ENCODE measurements at places on chromosomes 1 and 21. TPM values are rescaled to one million over a fixed set of nuclear protein-coding genes. Genes with fewer than 3 reads are reported as not detected.
A peak's percentile ranks its signal among the peaks of the same experiment; 100 is the strongest.

- no peak for DNase-seq
Observed at GRCh38 chr1:221294242-221294641, 415.0 kb downstream of the HLX start.

DNA sequence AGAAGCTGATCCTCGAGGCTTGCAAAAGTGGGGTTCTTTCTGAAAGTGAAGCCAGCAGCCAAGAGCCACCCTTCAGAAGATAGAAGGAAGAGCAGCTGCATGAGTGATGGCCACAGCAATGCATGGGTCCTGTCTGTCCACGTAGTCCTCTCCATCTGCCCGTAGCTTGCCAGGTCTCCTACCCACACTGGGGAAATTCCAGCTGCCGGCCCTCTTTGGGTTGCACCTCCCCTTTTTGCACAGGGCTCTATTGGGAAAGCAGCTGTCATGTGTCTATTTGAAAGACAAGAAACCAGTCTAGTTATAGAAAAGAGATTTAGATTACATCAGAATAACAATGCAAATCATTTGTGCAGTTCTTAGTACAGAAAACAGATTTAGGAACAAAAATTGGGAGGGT lies 204.4 kb downstream of the GIPC2 start:
- DNase-seq = no peak

GRCh38 chr21:45281411-45282282 lies 6.0 kb downstream of the POFUT2 start:
- no peak for DNase-seq

GRCh38 chr1:43069461-43070050 lies 102.5 kb downstream of the EBNA1BP2 start:
- no peak for DNase-seq

- DNase-seq = no peak
Observed at GRCh38 chr1:86754265-86754974, 50.0 kb downstream of the SH3GLB1 start.

DNA sequence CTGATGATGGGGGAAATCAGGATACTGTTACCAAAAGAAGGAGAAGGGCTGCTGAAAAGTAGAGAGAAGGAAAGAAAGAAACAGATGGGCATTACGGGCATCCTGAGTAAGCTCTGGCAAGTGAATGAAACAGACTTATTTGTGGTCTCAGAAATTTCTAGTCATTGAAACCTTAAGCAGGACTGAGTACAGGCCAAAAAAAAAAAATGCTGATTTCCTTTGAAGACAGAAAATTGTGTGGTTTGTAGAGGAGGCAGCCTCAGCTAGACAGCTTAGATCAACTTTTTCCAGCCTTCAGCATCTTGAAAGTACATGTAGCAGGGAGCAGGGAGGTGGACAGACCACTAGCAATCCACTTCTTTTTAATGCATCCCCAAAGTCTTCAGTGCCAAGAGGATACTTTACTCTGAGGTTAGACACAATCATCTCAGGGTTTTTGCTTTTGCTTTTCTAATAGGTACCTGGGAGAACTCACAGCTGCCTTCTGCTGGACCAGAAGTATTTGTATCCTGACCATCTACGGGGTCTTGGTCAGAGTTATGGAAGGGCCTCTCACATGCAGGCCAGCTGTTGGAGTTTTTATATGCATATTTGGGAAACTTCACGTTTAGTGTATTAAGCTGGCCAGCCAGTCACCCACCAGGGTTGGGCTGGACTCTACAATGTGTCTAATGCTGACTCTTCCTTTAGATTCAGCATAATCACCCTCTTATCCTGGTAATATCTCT lies 10.6 kb upstream of the CAPZB start:
- DNase-seq = peak; percentile 48

DNA sequence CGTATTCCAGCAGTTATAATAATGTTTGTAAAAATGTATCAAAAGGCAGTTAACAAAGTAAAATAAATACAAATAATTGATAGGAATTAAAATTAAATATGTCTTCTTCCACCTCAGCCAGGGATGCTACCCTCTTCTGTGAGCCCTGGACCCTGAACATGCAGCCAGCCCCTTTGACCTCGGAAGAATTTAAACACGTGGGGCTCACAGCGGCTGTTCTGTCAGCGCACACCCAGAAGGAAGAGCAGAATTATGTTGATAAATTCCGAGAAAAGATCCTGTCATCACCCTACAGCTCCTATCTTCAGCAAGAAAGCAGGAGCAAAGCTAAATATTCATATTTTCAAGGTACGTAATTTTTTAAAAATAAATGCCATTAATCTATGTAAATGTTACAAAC lies 26.5 kb downstream of the UTS2 start:
- DNase-seq = no peak

DNA sequence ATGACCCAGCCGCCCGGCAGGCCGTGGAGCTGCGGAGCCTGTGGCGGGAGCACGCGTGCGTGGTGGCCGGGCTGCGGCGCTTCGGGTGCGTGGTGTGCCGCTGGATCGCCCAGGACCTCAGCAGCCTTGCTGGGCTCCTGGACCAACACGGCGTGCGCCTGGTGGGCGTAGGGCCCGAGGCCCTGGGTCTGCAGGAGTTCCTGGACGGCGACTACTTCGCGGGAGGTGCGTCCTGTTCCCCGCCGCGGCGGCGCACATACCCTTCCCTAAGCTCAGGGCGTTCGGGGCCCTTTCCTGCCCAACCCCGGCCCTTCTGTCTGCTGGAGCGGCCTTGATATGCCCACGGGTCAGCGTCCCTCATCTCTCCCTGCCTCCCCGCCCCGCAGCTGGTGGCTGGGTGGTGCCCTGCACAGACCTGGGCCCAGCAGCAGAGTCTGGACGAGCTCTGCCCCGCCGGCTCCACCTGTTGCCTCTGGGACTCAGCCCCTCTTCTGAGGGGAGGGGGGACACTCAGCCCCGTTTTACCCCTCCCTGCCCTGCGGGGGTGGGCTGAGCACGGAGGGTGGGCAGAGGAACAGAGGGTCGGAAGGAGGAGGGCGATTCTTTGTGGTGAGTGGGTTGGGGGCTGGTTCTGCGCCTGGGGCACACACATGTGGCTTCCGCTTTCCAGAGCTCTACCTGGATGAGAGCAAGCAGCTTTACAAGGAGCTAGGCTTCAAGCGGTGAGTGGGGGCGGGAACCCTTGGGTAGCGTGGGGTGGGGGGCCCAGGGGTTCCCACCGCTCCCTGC lies 688 bp downstream of the PRXL2B start:
- DNase-seq = peak; percentile 43

DNA sequence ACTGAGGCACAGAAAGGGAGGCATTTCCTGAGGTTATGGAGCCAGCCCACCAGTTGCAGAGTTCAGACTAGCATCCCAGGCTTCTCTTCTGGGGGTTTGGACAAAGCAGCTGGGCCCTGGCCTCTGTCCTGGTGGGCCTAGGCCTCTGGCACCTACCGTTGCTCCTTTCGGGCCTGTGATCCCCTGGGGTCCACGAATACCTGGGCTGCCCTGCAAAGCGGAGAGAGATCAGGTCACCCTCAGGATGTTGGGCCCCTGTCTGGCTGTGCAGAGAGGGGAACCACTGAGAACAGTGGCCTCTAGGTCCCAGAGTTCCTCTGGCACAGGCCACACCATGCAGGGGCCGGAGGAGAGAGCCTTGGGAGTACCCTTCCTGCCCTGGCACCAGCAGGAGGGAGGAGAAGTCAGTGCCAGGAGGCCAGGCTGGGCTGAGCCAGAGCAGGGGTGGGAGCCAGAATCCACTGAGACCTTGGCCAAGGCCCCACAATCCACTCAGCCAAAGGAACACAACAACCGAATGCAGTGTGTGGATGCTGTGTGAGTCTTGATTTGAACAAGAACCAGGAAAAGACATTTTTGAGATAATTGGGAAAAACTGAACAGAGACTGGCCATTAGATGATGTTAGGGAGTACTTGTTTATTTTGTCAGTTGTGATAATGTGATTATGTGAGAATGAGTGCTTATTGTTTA lies 8.9 kb downstream of the COL9A2 start:
- no peak for DNase-seq

GRCh38 chr1:209389258-209389657 lies 194.3 kb upstream of the CAMK1G start:
- DNase-seq = no peak

- no peak for DNase-seq
Observed at GRCh38 chr21:43191971-43192370, 23.2 kb downstream of the CRYAA start.

DNA sequence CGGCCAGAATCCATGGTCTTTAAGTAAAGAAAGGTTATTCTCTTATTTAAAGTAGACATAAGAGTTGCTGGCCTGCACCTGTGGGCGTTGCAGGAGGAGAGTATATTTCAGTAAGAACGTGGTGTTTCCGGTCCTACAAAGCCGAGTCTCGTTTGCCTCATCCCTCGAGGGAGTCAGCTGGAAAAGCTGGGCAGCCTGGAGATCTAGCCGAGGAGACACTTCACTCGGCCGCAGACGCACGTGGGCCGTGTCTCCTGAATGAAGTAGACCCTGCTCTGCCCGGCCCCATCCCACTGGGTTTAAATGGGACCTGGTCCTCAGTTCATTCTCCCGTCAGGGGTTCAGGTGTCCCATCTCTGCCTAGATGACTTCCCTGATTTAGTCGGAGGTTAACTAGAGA lies 14.9 kb downstream of the SLC45A1 start:
- DNase-seq = no peak

GRCh38 chr21:32256873-32257620 lies 21.8 kb downstream of the MIS18A start:
- DNase-seq = peak; percentile 85

DNA sequence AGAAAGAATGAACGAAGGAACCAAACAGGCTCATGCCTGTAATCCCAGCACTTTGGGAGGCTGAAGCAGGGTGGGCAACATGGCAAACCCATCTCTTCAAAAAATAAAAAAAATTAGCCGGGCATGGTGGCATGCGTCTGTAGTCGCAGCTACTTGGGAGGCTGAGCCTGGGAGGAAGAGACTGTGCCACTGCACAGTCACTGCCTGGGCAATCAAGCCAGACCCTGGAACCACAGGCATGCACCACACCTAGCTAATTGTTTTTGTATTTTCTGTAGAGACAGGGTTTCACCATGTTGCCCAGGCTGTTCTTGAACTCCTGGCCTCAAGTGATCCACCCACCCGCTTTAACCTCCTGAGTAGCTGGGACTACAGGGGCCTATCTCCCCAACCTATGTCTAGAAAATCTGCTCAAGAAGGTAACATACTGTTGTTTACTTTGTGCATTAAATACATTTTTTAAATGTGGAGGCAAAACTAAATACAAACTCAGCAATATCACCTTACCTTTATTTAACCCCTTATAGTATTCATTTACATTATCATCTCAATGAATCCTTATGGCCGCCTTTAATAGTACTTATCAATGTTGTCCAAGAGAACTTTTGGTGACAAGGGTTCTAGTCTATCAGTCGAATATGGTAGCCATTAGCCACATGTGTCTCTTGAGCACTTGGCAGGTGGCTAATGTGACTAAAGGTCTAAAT lies 2.7 kb downstream of the KHDC4 start:
- no peak for DNase-seq

DNA sequence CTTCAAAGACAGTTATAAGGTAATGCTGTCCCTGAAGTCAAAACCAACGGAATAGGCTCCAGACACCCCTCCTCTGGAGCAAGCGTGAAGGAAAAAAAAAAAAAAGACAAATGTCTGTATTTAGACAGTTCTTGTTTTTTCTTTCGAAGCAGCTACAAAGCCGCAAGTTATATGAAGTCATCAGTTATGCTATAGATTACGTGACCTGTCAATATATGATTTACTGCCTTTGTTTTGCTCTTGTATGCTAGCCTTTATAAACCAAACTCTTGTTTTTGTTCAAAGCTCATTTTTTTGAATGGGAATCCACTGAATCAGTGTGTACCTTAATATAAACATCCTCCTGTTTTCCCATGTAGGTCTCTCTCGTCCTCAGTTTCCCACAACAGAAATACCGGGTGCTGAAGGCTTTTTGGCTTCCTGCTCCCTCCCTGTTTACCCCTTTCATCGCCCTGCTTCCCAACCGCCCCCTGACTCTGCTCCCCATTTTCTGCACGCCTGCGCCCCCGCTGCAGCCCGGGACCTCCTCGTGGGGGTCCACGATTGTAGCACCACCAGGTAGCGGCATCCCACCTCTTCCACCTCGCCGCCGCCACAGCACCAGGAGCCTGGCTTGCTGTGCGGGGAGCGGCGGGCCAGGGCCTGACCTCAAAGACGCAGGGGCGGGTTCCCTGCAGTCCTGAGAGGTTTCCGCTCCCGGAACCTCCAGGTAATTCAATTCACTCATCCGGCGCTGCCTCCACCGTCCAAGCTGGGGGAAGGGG lies 5.2 kb upstream of the ZNF678 start:
- DNase-seq = no peak

DNA sequence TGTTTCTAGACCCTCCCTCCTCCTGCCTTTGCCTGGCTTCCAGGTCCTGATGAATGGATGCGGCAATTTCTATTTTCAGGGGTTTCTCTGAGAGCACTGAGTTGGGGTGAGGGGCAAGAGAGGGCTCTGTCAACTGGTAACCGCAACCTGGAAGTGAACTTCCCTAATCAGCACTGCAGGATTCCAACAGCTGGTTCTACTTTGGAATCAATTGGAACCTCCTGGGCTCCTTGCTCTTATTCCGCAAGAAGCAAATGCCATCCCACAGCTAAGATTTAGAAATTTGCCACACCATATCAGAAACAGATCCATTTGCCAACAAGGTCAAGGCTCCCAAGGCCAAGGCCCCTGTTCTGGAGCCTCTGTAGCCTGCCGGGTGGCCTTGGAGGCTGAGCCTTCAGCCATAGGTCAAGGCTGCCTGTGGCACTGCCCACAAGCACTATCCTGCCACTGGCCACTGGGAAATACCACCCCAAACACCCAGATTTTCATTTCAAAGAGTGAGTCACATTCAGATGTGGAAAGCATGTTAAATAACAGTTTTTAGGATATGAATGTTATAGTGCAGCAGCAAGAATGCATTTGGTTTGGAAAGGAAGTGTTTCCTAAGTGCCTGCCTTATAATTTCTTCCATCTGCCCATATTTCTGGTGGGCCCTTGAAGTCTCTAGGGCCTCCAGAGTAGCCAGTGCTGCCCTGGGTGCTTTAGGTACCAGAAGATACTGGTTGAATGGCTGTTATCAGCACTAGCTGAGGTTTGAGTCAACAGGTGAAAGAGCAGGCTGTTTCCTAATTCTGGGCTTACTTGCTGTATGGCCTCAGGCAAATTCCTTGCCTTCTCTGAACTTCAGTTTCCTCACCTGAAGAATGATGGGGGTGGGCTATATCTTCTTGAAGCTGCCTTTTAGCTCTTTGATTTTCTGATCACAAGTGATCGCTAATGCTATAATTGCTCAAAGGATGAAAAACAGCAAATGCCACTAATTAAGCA lies 56.3 kb upstream of the JUN start:
- DNase-seq = no peak

GNAT2 gene
- not detected for polyA plus RNA-seq

CSMD2 gene
- polyA plus RNA-seq = 0.46 TPM

C1orf35 gene
- 15.5 TPM for polyA plus RNA-seq

OR10Z1 gene
- polyA plus RNA-seq = 0.10 TPM

SPRR2B gene
- not detected for polyA plus RNA-seq

KRTAP22-2 gene
- polyA plus RNA-seq = not detected

BRDT gene
- polyA plus RNA-seq = 0.37 TPM

CFAP45 gene
- 0.40 TPM for polyA plus RNA-seq

HPCAL4 gene
- 1.8 TPM for polyA plus RNA-seq

ZBTB7B gene
- polyA plus RNA-seq = 11.3 TPM

SPRR3 gene
- polyA plus RNA-seq = not detected

CHTOP gene
- polyA plus RNA-seq = 100 TPM
